ENCODE measurements at places on chromosomes 2 and 18.

DNA sequence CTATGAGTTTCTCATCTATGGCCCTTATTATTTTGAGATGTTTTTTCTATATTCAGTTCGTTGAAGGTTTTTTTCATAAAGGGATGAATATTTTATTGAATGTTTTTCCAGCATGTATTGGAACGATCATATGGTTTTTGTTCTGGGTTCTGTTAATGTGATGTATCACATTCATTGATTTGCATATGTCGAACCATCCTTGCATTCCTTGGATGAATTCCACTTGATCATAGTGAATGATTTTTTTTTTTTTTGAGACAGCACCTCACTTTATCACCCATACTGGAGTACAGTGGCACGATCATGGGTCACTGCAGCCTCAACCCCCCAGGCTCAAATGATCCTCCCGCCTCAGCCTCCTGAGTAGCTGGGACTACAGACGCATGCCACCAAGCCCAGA, 5.5 kb upstream of the NEMP2 start:
- DNase-seq, result peak; percentile 34

DNA sequence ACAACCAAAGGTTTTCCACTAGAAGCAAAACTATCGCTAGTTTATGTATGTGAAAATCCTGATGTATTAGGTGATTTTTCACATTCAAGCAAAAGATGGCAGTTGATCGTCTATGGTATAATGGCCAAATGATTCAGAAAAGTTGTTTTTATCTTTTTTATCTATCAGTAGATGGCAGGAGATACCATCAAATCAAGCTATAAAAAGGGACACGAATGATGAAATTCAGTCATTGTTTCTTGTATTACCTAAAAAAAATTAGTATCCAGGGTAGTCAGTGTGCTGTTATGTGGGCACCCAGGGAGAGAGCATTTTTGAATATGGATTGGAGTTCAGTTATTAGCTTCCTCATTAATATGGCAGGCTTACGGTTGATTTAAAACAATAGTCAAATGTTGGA, 22.9 kb upstream of the CAVIN2 start:
- DNase-seq, result peak; percentile 46

DNA sequence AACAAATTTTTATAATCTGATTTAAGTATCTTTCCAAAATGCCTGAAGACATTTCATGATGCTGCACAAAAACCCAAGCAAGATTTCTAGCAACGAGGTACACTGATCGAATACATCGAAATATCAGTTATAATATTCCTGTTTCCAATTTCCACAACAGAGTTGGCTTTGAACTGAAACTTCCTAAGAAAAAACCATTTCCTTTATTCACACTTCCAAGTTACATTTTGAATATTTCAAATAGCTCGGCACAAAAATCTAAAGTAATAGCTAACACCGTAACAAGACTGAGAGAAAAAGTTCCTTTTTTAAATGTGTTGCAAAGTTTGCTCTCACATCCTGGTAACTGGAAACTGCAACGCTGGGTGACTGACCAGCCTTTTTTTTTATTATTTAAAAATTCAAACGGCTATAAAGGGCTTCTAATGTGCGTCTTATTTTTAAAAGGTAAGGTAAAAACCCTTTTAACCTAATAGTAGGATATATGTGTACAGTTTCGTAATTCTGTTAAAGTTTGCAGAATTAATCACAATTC, 1.7 kb downstream of the HNRNPLL start:
- DNase-seq, result no peak

GRCh38 chr2:198376677-198377076, 572.3 kb downstream of the PLCL1 start:
- peak; percentile 40 for DNase-seq

- DNase-seq, result no peak
These were observed 1.8 kb upstream of the HOXD4 start for GRCh38 chr2:176149481-176149938.

- no peak for DNase-seq
These were observed 134.1 kb upstream of the GLI2 start for GRCh38 chr2:120601566-120601965.

- DNase-seq, result peak; percentile 21
These were observed 901 bp downstream of the SPOPL start for GRCh38 chr2:138502255-138503086.

- DNase-seq, result no peak
These were observed 123.5 kb upstream of the BOD1L2 start for GRCh38 chr18:57023275-57023882.

DNA sequence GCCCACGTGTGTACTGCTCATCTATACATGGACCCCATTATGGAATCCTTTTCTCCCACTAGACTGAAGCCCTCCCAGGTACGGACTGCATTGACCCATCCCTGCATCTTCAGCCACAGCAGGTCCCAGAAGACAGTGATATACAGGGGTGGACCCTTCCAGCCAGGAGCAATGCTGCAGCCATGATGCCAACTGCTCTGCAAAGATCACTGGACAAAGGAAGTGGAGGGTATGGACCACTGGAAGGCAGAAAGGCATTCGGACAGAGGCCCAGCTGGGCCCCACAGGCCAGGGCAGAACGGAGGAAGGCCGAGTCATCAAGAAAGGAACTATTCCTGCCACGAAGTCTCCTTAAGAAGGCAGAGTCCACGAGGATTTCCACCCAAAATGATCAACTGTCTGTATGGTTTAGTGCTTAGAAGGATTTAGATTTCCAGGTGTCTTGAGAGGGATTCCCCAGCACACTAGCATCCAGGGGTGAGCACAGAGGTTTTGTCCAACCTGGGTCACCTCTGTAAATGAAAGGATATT, 93.4 kb downstream of the TWIST2 start:
- no peak for DNase-seq

DNA sequence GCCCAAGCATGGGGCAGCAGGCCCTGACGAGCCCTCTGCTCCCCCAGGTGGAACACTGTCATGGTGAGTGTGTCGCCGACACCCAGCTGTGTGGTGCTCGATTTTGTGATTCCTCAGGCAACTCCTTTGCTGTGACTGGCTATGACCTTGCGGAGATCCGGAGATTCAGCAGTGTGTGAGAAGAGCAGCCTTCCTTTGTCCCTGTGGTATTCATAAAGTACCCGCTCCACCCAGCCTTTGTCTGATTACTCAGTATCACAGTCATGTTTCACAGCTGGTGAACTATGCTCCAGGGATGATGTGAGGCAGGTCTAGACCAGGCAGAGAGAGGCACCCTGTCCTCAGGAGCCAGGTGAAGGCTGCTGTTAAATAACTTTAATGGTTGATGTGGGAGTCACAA, 4.0 kb downstream of the WDR54 start:
- DNase-seq, result no peak

GRCh38 chr2:88601286-88601685, 26.0 kb downstream of the EIF2AK3 start:
- no peak for DNase-seq

GRCh38 chr2:112939425-112939824, 28.5 kb downstream of the IL37 start:
- DNase-seq, result no peak

DNA sequence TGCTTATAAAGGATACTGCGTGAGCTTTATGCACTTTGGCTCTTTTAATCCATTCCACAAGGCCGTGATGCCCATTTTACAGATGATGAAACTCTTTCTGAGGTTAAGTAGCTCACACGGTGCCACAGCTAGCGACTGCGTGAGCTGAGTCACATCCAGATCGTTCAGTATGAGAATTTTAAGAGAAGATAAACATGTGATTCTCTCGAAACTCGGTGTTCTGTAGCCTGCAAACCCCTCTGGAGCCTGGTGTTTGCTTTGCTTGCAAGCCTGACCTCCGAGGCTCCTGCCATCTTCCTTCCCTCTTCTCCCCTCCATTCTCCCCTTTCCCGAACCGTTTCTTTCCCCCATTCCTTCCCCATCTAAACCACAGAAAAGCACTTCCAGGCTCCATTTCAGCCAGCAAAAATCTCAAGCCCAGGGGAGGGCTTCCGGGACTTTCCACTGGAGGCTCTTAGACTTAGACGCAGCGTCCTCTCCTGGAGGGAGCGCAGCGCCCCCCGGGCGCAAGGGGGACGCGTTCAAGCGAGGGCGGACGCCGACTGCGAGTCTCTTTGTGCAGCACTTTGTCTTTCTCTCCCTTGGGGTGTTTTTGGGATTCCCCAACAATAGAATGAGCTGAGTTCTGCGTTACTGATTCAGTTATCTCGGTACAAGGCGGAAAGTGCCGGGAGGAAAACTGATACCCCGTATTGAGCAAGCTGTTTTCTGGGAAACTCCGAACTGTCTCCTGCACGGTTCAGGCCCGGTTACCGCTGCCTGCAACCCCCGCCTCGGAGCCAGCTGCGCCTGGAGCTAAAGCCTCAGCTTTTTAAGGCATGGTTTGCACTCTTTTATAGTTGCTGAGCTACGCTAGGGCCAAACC, 38.0 kb downstream of the CYP1B1 start:
- peak; percentile 78 for DNase-seq
